ENCODE measurements at places on chromosomes 5 and 9.

DNA sequence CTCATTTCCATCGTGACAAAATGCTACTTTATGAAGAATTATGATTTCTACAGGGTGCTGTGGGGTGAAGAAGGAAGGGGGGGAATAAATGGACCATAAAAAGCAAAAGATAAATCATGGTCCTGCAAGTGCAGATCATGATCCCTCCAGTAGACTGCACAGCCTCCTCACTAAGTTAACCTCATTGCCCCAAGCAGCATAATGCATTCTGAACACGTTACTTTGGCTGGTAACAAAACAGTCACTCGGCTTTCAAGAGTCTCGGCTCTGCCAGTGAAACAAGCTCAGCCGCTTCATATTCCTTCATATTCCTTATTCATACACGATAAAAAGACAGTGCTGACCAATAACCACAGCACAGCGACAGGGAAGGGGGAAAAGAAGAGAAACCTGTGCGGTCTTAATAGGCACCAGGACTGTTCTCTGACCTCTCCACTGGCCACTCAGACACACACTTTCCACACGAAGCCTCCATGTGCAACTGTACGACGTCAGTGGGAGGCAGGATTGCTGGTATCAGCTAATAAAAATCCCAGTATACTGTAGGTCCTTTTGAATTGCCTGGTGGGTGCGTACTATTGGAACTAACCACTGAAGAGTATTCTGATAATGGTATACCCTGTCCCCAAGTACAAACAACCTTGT lies 60.5 kb downstream of the ANKH start:
- no peak for DNase-seq

- no peak for DNase-seq
Observed at GRCh38 chr9:93893899-93894690, 61.1 kb downstream of the BARX1 start.

DNA sequence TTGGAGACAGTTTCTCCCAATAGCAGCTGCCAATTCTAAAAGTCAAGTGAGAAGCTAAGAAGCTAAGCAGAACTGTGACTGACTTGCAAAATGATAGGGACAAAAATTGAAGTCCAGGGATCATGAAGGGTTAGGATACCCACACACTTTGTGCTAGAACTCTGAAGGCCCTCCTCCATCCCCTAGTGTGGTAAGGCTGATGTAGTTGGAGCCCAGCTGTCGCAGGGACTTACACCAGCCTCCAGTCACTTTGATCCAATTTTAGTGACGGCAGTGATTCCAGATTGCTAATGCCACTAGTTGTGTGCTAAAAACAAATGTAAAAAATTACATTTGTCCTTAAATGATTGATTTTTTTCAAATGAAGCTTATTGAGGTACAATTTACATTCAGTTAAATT lies 742.7 kb upstream of the ZNF608 start:
- no peak for DNase-seq

GRCh38 chr5:125175348-125176004 lies 429.0 kb upstream of the ZNF608 start:
- DNase-seq = no peak

DNA sequence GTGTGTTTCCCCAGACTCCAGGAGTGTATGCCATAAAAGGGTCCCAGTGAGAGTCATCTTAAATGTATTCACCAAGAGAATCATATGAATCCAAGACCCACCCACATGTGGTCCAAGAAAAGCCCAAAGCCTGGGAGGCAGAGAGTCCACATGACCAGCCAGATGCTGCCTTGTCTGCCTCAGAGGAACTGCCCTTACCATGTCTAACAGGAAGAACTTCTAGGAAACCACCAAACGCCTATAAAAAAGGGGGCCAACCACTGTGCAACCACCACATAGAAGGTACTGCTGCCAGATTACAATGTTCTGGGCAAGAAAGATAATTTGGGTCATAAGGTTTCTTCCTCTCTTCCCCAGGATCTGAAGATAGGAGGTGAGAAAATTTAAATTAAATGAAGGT lies 129.8 kb upstream of the SLC24A2 start:
- no peak for DNase-seq

DNA sequence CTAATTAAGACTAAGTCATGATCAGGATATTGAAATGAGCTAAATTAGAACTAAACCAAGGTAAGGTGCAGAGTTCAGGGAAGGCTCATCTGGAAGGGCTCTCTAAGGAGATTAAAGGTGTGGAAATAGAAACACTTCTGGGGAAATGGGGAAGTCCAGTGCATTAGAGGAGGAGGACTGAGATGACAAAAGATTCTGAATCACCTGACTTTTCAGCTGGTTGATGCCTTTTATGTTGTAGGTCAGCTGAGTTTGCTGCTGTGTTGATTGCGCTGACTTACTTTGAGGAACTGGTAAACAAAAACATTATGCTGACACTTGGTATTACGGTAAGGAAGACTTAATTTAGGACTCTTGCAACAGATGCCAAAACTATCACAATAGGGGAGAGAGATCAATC lies 23.8 kb downstream of the IFNA5 start:
- DNase-seq = no peak

GRCh38 chr5:83368319-83368718 lies 103.2 kb upstream of the VCAN start:
- no peak for DNase-seq

DNA sequence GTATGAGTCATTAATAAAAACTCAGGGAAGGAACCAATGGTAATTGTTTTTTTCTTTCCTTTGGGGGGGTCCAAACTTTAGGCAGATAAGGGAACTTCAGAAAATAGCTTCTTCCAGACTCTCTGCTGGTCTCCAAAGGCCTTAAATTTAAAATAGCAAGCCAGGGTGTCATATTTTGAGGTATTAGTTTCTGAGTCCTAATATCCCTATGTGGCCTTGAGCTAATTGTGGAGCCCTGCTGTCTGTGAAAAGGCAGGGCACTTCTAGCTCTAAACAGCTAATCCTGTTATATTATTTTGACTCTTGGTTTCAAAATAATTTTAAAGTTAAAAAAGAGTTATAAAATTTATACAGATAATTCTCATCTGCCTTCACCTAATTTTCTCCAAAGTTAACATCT lies 195.7 kb upstream of the PPP1R2B start:
- DNase-seq = no peak

GRCh38 chr5:8157320-8157822 lies 288.4 kb downstream of the MTRR start:
- no peak for DNase-seq

DNA sequence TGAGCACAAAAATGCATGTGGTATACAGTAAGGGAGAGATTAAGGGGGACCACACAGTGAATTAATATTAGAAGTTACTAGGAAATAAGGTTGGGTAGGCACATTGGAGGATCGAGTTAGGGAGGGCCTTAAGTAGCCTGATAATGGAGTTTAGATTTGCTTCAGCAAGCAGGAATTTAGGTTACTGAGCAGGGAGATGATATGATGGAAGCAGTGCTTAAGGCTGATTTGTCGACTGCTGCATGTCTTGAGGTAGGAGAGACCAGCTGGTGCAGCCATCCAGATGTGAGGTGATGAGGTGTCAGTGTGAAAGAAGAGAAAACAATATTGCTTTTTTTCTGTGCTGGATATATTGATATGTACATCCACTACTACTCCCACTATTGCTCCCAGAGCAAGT lies 55.2 kb upstream of the ACTBL2 start:
- DNase-seq = no peak

GRCh38 chr5:156594406-156594805 lies 255.7 kb upstream of the PPP1R2B start:
- no peak for DNase-seq

GRCh38 chr9:108671794-108672193 lies 184.0 kb downstream of the ACTL7B start:
- no peak for DNase-seq

- no peak for DNase-seq
Observed at GRCh38 chr5:139975306-139975705, 67.8 kb downstream of the NRG2 start.

DNA sequence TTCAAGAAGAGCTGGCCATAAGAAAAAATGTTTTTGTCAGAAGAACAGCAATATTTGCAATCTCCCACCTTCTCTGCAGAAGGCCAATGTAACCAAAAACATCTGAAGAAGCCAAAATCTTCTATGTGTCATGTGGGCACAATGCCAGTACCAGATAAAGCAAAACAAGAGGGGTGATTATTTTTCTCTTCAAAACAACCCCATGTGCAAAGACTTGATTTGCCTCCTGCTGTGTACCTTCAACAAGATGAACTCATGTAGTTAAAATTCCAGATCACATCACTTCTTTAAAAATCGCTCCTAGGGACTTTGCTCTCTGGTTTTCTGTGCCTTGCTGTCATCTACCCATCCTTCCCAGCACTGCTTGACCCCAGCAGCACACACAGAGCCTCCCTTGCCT lies 134.0 kb upstream of the MAP3K1 start:
- no peak for DNase-seq

GRCh38 chr5:124735169-124735858 lies 11.1 kb downstream of the ZNF608 start:
- DNase-seq = no peak

GRCh38 chr9:98980291-98980690 lies 36.6 kb downstream of the COL15A1 start:
- no peak for DNase-seq

DNA sequence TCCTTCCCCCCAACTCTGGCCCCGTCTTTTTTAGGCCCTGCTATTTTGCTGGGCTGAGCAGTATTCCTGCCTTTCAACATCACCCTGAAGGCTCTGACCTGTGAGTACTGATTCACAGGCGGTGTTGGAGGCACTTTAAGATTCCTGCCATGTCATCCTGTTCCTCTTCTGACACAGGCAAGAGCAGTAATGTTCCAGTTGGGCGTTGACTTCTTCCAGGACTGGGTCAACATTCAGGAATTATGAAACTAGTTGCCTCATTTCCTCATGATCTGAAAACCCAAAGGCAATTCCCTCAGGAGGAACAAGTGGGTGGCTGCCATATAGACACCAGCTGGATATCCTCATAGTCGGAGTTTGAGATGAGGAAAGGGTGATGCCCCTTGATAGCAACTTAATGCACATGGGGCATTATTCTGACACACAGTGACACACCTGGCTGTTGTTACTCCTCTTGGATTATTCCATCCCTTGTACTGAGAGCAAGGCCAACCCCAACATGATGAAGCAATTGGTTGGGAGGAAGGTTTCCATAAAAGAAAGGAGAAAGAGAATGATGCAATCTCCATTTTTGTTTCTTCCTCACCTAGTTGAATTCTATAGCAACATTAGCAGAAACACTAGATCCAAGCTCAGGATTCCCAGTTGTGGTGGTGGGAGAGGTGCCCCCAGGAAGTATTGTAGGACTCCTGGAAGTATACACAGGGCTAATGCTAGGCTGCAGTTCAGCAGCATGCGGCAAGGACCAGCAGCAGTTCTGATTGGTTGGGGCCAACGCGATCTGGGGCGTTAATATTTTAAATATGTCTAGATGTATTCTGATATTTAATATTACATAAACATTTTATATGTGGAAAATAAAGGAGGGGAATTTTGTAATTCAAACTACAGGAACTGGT lies 19.6 kb upstream of the GLRX start:
- no peak for DNase-seq

GRCh38 chr9:21995006-21995665 lies 545 bp downstream of the CDKN2B-AS1 start:
- DNase-seq = peak; percentile 66

GRCh38 chr5:82362636-82363035 lies 84.5 kb upstream of the RPS23 start:
- no peak for DNase-seq

- DNase-seq = no peak
Observed at GRCh38 chr5:151574444-151574996, 16.6 kb downstream of the FAT2 start.

DNA sequence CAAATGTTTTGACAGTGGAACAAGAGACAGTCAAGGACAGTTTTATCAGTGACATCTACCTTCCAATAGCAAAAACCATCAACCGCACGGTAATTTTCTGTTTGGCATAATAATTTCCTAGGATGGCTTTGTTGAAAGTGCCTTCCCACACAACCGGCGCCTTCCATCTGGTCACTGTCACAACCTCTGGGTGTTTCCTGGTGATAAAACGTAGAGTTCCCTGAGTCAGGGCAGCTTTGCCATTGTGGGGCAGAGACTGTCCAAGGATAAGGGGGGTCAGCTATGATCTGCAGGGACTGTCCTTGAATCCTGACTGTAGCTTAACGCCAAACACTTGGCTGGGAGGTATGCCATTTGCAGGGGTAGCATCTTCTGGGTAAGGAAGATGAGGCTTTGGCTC lies 47.6 kb downstream of the GGTA1 start:
- DNase-seq = no peak

GRCh38 chr5:154618696-154619095 lies 136.5 kb upstream of the LARP1 start:
- DNase-seq = no peak

DNA sequence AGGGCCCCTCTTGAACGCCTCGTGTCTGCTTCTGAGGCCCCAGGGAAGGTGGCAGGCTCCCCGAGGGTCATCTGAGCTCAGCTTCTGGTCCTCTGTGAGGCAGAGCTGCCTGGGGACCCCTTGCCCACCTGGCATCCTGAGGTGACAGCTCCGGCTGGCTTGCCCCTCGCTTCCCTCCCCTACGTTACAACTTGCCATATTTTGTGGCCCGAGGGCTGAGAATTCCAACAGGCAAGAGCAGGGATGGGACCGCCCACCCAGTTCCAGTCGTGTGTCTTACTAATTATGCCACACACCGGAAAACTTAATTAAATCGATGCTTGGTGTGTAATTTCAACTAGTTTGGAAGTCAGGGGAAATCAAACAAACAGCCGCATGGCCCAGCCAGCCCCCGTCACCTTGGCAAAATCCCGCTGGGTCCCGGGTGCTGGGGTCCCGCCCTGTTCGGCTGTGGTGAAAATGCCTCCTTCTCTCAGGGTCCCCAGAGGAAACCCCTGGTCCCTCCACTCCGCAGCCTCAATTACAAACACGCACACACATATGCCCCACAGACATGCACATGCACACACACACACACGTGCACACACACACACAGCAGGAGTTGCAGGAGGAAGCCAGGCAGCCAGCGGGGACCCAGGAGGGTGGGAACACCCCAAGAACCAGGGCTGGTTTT lies 221.0 kb upstream of the IER5L start:
- DNase-seq = peak; percentile 12

DNA sequence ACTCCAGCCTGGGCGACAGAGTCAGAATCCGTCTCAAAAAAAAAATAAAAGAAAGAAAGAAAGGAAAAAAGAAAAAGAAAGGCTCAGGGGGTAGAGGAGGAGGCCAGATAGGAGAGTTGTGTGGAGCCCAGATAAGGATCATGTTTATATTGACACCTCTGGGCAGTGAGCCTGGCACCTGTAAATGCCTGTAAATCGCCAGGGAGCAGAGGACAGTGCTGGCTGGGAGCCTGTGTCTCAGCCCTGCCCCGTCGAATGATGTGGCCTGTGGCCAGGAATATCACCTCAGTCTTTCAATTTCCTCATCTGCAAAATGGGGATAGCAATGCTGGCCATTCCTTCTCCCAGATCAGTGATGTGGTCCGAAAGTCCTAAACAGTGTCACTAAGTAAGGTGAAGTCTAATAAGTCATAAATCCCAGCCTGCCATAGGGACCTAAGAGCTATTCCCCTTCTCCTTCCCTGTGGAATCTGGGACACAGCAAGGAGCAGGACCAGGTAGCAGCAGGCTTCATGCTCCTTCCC lies 10.3 kb upstream of the ABO start:
- DNase-seq = no peak

- DNase-seq = no peak
Observed at GRCh38 chr5:79436821-79437220, 77.1 kb downstream of the HOMER1 start.
